ENCODE measurements at places on chromosomes 6 and 20. TPM values are rescaled to one million over a fixed set of nuclear protein-coding genes. Genes with fewer than 3 reads are reported as not detected.

DNA sequence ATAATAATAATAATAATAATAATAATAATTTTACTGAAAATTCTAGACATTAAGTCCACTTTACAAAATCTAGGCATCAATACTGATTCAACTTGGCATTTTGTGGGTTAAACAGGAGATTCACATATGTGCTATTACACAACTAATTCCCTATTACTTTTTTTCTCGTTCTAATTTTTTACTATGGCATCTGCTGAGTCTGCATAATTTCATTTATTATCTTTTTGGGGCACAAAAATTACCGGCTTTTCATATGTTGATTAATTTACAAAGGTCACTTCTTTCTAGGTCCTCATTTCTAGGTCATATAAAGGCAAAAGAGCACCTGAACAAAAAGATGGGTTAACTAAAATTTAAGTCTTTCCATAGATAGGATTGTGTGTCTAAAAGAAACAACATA lies 1357.8 kb upstream of the ADGRB3 start:
- no peak for DNase-seq

DNA sequence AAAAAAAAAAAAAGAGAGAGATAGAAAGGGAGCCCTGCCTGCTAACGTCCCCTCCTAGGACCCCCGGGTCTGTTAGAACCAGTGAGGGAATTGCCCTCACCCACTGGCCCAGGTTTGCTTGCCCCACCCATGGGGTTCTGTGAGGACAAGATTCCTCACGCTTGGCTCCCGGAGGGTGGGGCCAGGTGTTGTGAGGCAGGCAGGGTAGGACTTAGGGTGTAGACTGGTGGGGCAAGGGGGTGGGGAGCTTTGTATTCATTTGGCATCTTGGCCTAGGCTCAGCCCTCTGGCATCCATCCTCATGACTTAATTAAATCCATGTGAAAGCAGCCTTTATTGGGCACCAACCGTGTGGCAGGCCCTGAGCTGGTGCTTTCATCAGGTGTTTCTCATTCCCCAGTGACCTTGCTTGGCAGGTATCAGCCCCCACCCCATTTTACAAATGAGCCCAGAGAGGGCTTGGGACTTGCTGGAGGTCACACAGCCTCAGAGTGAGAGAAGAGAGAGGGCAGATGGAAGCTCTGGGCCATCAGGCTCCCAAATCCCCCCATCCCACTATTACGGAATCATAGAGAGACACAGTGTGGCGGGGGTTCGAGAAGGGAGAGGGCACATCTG lies 19.0 kb downstream of the RAB44 start:
- peak; percentile 28 for DNase-seq

DNA sequence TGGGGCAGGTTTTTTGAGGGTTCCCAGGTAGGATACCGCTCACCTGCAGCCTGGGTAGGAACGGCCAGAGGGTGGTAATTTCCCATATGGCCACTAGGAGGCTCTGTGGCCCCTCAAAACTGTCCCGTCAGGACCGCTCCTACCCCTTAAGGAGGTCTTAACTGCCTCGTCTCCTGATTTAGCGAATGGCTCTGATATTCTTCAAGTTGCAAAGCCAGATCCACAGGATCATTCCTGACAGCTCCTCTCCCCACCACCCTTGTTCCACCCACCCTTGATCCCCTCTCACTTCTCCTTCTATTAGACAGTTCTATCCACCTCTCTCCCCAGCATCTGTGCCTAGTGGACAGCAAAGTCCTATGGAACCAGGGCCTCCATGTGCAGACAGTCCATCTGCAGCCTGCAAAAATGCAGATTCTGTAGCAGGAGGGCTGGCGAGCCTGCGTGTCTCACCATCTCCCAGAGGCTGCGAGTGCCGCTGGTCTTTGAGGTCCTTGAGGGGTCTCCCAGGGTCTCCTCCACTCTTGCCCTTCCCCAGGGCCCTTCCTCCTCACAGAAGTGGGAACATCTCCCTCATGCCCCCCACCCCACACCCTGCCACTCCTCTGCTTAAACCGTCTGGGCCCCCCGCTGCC lies 34.3 kb upstream of the ZBP1 start:
- DNase-seq, result peak; percentile 55

- no peak for DNase-seq
Observed at GRCh38 chr6:56440551-56440981, 193.2 kb upstream of the COL21A1 start.

DNA sequence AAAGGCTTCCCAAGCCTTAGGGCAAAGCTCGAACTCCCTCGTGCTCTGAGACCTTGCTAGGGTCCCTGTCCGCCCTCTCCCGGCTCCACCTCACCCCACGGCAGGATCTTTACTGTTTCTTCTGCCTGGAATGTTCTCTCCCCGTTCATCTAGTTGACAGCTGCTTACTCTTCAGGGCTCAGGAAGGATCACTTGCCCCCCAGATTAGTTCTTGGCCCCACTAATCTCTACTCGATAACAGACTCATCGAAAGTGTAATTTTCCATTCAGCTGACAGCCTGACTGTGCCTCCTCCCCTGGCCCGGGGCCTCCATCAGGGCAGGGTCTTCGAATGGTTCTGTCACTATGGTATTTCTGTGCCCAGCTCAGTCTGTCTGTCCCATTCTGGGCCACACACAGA lies 3.1 kb downstream of the MAP1LC3A start:
- no peak for DNase-seq

- DNase-seq, result no peak
Observed at GRCh38 chr20:23244156-23244915, 106.3 kb upstream of the NXT1 start.

DNA sequence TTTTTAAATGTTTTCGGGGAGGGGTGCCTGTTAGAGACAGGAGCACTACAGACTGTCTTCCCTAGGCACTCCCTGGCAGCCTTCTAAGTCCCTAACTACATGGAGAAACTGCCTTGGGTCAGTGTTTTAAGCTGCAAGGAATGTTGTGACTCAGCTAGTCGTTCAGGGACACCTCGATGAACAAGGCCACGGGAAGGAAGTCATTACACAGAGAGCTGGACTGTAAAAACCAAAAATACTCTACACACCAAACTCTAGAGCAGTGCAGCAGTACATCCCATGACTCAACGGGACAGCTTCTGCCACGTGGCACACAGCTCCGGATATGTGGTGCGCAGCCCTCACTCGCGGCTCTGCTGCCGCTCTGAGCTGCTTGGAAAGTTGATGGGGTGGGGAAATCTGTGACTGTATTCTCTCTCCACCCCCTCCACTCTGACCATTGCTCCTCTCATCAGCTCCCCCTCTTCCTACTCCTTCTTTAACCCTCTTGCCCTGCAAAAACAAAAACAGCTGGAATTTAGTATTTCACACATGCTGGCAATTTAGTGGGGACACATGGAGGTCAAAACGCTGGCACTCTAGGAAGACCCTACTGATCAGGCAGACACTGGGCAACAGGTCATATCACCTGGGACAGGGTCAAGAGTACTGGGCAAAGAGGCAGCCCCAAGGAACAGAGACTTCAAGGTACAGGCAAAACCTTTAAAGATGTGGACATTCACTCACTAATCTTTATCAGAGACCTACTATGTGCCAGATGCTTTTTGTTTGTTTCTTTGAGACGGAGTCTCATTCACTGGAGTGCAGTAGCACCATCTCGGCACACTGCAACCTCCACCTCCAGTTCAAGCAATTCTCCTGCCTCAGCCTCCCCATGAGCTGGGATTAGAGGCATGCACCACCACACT lies 10.9 kb upstream of the LPIN3 start:
- DNase-seq, result peak; percentile 51

DNA sequence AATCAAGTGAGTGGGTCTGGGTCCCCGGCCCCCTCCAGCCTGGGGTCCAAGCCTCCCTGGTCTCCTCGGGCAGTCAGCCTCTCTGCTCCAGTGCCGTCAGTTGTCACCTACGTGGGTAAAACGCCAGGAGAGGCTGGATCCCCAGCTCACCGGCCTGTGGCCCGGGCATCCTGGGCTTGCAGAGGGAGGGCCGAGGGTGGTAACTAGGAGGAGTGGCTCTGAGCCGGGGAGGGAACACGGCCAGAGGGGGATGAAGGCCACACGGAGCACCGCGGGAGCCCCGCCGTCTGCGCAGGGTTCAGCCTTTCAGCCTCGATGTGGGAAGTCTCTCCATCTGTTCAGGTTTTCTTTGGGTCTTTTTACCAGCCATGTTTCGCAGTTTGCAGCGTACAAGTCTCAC lies 29.5 kb upstream of the BHLHE23 start:
- DNase-seq, result no peak

DNA sequence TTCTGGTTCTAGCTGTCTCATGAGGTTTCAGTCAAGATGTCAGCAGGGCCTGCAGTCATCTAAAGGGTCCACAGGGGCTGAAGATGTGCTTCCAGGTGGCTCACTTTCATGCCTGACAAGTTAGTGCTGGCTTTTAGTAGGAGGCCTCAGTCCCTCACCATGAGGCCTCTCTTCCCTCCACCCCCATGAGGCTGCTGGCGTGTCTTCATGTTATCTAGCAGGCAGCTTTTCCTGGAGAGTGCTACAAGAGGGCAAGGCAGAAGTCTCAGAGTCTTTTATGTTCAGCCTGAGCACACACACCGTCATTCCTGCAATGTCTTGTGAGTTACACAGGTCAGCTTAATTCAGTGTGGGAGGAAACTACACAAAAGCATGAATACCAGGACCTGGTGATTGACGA lies 769.9 kb downstream of the HDGFL1 start:
- no peak for DNase-seq

- DNase-seq, result no peak
Observed at GRCh38 chr20:38809942-38810341, 4.4 kb downstream of the PPP1R16B start.

GRCh38 chr6:67825201-67825895 lies 809.7 kb upstream of the ADGRB3 start:
- no peak for DNase-seq

DNA sequence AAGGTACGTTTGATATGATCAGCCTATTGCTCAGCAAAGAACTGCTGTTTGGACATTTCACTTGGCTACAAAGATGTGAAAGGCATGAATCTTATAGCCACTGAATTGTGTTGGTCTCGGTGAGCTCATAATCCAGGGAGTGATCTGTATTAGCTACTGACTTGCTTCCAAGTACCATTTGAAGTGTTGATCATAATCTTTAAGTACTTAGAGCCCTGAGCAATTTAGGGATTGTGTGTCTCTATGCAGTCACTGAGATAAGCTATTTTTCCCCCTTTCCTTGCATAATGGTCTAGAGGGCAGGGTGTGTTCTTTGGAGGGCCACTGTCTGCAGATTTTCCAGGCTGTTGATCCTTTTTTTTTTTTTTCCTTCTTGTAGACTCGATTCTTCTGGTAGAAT lies 393.6 kb downstream of the ESR1 start:
- no peak for DNase-seq

GRCh38 chr6:1611322-1611571 lies 1.5 kb downstream of the FOXC1 start:
- no peak for DNase-seq

- no peak for DNase-seq
Observed at GRCh38 chr6:150761771-150762170, 103.7 kb upstream of the MTHFD1L start.

- DNase-seq, result no peak
Observed at GRCh38 chr6:116328528-116328903, 42.2 kb upstream of the DSE start.

DNA sequence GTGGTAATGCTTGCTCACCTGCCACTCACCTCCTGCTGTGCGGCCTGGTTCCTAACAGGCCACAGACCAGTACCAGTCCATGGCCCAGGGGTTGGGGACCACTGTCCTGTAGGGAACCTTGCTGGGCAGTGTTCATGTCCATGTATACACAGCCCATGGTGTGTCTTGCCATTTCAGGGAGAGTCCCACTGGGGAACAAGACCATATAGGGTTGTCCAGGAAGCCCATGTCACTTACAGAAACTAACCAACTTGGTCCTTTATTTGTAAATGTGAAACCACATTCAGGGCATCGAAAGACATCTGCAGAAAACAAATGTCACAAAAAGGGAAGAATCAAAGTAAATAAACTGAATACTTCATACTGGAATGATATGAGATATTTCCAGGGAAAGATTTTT lies 179.1 kb downstream of the NFATC2 start:
- no peak for DNase-seq

DNA sequence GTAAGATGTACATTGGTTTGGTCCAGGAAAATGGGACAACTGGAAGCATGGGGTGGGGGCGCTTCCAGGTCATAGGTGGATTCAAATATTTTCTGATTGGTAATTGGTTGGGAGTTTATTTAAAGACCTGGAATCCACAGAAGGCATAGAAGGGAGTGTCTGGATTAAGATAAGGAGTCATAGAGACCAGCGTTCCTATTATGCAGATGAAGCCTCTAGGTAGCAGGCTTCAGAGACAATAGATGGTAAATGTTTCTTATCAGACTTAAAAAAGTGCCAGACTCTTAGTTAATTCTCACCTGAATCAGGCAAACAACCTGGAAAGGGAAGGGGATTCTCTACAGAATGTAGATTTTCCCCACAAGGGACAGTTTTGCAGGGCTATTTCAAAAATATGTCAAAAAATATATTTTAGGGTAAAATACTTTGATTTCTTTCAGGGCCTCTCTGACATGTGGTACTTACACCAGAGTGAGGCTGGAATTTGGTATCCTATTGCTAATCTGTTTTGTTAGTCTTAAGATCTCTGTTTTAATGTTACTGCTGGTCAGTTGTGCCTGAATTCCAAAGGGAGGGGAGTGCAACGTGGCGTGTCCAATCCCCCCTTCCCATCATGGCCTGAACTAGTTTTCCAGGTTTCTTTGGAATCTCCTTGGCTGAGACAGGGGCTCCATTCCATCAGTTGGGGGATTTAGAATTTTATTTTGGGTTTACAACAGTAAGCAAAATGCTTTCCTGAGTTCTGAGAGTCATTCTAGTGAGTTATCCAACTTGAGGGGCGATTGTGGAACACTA lies 25.1 kb downstream of the PIGT start:
- no peak for DNase-seq

DNA sequence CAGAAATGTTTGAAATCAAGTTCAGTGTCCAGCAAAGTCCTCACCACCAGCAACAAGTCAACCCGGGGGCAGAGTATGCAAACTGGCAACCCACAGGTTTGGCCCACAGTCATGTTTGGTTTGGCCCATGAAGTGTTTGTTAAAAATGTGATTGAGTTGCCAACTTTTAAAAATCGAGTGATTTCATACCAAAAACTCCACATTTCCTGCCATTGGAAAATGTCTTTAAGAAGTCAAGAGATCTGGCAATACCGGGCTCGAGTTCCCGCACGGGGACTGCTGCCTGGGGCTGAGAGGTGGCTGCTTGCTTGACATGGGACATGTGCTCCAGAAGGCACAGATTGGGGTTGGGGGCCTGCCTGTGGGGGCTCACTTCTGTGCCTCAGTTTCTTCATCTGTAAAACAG lies 36.1 kb downstream of the PREX1 start:
- no peak for DNase-seq

The NKAIN4 gene
- not detected for total RNA-seq

The SPATS1 gene
- not detected for total RNA-seq

The NR2E1 gene
- not detected for total RNA-seq

The CCDC28A gene
- 35.8 TPM for total RNA-seq

The TRAPPC3L gene
- not detected for total RNA-seq

The ATRN gene
- 10.6 TPM for total RNA-seq
